Activated CD4-positive, alpha-beta T cell treated with anti-CD3 and anti-CD28 coated beads, Interleukin-2, amount 10 ng/mL, durations not matched to agents 24 days and 14 days (primary cell): ENCODE measurements at places on chromosomes 4 and X. TPM values are rescaled to one million over a fixed set of nuclear protein-coding genes. Genes with fewer than 3 reads are reported as not detected.

- DNase-seq = no peak
These were observed 63.2 kb upstream of the UGT2B7 start for GRCh38 chr4:69032847-69033638.

- DNase-seq = no peak
These were observed 652.1 kb downstream of the ANKRD50 start for GRCh38 chr4:124060261-124060918.

GRCh38 chr4:139282065-139282720 is 2.2 kb upstream of the MGARP start:
- no peak for DNase-seq

TMEM154 gene
- 7.9 and 9.0 TPM in 2 replicates for total RNA-seq

CXXC4 gene
- total RNA-seq = not detected in 2 replicates

WAS gene
- total RNA-seq = 99.0 and 104 TPM in 2 replicates
